Brain microvascular endothelial cell (primary cell): ENCODE measurements at places on chromosomes 1 and 21.

GRCh38 chr1:77605246-77606026 is 77.0 kb downstream of the ZZZ3 start:
- DNase-seq: peak; percentile 24

- DNase-seq: no peak
These were observed 29.0 kb downstream of the JUN start for GRCh38 chr1:58754683-58755467.

- DNase-seq: no peak
These were observed 30.5 kb downstream of the BRWD1 start for GRCh38 chr21:39282911-39283310.

DNA sequence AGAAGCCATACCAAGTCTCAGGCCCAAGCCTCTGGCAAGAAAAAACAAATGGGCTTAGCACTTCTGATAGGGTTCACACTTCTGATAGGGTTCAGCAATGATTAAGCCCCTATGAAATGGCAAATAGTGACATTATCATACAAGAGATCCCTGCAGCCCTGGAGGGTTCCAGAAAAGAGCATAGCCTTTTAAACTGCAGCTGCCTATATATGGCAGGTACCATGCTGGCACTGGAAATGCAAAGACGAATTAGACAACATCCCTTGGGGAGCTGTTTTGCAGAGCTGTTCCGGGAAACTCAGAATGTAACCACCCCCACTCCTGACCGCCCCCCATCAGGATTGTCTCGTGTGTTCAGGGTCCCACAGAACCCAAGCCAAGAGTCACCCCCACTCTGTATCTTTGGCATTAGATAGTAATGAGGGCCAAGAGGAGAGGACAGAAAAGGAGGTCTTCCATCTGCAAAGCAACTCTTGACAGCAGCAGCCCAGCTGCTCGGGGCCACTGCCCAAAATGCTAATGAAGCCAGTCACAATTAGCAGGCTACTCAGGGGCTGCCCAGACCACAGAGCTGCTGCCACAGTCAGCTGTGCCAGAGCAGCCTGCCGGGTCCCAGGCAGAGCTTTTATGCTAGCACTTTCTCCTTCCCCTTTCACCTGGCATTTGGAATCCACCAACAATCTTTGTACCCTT is 50.9 kb downstream of the ITPKB start:
- no peak for DNase-seq

GRCh38 chr1:788835-789234 is 102.4 kb upstream of the OR4F16 start:
- no peak for DNase-seq

DNA sequence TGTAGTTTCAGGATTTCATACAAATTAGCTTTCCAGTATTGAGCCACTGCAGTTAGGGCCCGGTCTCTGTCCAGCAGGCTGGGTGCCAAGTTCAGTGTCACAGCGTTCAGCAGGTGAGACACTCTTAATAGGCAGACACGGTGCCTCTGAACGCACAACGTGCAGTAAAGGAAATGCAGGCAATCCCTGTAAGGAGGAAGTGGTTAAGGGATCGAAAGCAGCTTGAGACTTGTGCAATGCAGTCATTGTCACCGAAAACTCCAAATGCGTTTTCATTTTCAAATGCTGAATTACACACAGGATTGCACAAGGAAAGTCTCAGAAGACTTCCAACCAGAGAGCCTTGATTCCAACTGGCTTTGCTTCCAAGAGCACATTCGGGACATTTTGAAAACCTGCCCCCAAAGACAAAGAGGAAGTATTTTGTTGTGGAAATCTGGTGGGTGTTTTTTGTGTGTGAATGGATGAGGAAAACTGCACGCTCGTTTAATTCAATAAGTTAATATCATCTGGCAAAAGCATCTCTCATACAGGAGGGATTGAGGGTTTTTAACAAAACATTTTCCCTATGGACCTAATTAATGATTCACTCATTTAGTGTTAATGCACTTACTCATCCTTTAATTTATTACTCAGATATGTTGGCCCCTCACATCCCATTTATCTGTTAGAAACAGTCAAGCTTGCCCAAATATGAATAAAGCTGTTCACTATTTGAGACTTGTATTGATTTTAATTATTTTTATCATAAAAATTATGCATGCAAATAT is 61.6 kb downstream of the PTGS2 start:
- DNase-seq: no peak

DNA sequence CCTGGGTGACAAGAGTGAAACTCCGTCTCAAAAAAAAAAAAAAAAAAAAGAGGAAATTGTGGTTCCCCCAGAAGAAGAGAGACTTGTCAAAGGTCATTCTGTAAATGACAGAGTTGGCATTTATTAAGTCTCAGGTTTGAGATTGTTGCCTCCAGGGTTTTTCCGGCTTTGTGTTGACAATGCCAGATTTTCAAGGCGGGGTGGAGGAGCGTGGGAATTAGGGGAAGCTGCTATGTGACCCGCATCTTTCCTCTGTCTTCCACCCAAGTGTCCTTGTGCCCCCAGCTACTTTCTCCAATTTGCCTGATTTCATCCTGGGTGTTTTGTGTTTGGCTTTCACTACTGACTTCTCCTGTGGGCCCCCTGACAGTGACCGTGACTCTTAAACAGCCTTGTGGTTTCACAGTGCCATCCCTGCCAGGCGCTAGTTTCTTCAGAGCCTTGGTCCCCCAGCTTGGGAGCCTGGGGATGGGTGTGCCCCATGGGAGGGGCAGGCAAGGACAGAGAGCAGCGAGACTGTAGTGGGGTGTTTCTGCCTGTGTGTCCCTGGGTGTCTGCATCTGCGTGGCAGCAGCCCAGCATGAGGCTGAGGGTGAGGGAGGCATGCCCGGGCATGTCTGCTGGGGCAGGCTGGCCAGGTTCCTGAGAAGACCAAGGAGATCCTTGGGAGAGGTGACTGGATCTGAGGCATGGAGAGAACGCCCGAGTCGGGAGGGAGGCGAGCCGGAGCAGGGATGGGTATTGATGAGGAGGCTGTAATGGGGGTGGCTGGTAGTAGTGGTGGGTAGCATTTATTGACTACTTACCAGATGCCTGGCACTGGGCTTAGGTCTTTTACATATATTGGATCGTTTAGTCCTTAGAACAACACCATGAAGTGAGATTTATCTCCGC is 46.3 kb downstream of the IER5 start:
- DNase-seq: peak; percentile 49

GRCh38 chr1:29324771-29325351 is 88.5 kb downstream of the PTPRU start:
- no peak for DNase-seq

- no peak for DNase-seq
These were observed 7.4 kb upstream of the SVBP start for GRCh38 chr1:42824481-42825035.

GRCh38 chr21:32494934-32495709 is 82.6 kb downstream of the EVA1C start:
- peak; percentile 78 for DNase-seq

- no peak for DNase-seq
These were observed 1.5 kb downstream of the ITSN1 start for GRCh38 chr21:33643658-33644311.

- no peak for DNase-seq
These were observed 92.1 kb upstream of the LRRN2 start for GRCh38 chr1:204777591-204777990.

- DNase-seq: peak; percentile 73
These were observed 26.9 kb upstream of the ECE1 start for GRCh38 chr1:21317035-21317689.

DNA sequence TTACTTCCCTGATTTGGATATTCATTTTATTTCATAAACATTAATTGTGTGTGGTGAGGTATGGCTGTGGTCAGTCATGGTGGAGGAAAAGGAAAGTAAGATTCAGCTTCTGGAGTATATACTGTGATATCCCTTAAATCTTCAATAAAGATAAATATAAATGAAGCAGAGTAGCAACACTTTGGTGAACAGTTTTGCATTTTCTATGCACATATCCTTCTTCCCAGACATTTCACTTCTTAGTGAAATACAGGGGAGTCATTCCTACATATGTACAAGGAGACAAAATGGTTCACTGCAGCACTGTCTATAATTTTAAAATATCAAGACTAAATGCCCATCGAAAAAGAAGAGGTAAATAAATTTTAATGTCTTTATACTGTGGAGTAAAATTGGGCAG is 61.3 kb downstream of the DISP1 start:
- no peak for DNase-seq

DNA sequence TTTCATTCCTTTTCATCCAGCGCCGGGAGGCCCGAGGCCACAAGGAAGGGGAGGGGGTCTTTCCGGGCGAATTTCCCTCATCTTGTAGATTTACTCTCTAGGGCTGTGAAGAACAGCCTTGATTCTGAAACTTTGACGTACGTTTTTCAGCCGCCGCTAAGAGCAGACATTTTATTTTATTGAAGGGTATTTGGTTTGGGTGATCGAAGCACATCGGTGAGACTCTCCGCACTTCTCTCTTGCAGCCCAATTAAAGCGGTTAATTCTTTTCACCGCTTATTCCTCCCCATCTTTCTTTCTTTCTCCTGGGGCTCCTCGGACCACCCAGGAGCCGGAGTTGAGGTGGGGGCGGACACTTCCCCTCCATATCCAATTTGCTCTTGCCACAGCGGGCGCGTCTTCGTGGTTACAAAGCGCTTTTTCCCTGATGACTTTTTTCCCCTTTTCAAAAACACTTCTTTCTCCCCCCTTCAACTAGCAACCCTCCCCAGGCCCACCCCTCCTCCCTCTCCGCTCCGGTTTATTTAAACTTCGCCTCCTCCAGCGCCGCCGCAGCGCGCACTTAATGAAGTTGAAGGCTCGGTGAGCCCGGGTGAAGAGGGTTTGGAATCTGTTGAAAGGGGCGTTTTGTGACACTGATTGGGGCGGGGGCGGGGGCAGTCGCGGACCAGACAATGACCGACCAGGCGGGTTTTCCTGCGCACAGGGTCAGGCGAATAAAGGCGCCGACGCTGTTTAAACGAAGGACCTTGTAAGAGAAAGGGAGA is 5.9 kb downstream of the FOXD2 start:
- no peak for DNase-seq

- no peak for DNase-seq
These were observed 21.6 kb upstream of the GPR137B start for GRCh38 chr1:236120721-236121153.

DNA sequence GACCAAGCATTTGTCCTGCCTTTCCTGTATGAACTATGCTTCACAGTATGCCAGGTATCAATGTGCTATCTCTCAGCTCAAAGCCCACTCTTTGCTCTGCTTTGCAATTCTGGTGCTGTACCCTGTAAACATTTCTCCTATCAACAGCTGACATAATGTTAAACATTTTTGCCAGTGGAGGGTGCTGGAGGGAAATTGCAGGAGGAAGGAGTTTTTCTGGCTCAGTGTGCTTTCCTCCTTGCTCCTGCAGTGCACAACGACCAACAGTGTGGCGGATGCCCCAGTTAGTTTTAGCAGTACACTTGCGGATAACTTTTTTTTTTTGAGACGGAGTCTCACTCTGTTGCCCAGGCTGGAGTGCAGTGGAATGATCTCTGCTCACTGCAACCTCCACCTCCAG is 67.1 kb upstream of the PTGFRN start:
- DNase-seq: no peak

GRCh38 chr1:225808136-225808535 is 1.8 kb upstream of the EPHX1 start:
- DNase-seq: no peak

DNA sequence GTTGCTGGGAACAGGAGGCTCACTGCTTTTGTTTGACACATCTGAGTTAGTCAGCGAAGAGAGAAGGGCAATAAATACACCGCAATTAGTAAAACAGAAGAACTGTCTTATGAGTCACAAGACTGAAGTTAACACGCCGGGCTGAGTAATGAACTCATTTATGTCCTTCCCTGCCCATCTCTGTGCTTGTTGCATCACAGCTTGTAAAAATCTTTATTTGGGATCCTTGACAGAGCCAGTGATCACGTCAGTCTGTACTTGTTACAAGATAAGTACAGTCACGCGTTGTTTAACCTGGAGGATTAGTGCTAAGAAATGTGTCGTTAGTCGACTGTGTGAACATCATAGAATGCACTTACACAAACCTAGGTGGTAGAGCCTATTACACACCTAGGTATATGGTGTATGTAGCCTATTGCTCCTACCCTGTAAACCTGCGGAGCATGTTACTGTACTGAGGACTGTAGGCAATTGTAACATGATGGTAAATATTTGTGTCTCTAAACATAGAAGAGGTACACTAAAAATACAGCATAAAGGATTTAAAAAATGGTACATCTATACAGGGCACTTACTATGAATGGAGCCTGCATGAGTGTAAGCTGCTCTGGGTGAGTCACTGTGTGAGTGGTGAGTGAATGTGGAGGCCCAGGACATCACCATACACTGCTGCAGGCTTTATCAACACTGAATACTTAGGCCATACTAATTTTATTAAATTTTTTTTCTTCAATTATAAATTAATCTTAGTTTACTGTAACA is 272.2 kb downstream of the TNR start:
- DNase-seq: no peak

DNA sequence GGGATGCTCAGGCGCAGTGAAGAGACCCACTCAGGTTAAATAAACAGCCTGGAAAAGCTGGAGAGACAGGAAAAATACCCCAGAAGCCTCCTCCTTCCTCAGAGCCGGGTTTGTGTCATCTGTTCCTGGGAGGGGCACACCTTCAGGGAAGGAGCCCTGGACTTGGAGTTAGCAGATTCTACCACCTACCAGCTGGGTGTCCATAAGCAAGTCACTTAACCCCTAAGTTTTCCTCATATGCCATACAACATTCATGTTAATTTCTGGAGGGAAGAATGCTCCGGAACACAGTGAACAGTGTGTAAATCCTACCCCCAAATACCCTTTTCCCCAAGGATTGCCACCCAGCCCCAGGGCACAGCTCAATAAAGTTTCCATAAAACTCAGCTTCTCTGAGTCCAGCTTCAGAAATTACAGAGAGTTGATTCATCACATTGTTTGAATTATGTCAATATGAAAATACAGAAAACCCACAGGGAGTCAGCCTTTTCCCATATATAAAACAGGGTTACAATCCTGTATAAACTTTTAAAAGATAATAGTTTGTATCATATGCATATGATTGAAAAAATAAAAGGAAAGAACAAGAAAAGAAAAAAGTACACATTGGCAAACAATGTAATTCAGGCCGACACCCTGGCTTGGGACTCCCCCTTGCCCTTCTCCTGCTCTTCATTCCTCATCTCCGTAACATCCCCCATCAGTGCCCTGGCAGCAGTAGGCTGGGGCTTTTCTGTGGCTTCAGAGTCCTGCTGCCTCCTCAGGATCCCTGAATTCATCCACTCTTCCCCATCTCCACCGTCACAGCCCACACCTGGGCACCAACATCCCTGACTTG is 291.8 kb upstream of the USP24 start:
- DNase-seq: peak; percentile 12

DNA sequence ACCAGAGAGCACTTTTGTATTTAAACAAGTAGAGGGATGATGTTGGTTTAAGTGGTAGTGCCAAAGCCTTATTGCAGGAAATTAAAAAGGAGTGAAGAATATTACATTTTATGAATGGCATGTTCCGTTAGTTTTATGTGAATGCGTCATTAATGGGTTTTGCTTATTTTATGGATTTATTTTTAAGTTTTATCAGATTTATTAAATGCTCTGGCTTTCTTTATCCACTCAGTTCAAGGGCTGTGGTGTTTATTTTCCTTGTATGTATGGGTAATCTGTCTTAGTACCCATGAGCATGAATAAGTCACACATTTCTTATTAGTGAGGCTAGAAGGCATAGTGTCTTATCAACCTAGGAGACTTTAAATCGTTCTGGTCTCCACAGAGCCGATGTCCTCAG is 41.6 kb upstream of the NBL1 start:
- DNase-seq: no peak

GRCh38 chr1:6343506-6344405 is 49.8 kb downstream of the ACOT7 start:
- peak; percentile 59 for DNase-seq

- DNase-seq: no peak
These were observed 148.4 kb downstream of the TLR5 start for GRCh38 chr1:222994511-222995235.

- DNase-seq: no peak
These were observed 556 bp downstream of the WDR77 start for GRCh38 chr1:111448482-111448917.
